Activated CD4-positive, alpha-beta memory T cell treated with anti-CD3 and anti-CD28 coated beads for 36 hours (primary cell): ENCODE measurements at places on chromosomes 1 and 21. TPM values are rescaled to one million over a fixed set of nuclear protein-coding genes. Genes with fewer than 3 reads are reported as not detected.

ANGPTL3 gene
- total RNA-seq = not detected

DNA sequence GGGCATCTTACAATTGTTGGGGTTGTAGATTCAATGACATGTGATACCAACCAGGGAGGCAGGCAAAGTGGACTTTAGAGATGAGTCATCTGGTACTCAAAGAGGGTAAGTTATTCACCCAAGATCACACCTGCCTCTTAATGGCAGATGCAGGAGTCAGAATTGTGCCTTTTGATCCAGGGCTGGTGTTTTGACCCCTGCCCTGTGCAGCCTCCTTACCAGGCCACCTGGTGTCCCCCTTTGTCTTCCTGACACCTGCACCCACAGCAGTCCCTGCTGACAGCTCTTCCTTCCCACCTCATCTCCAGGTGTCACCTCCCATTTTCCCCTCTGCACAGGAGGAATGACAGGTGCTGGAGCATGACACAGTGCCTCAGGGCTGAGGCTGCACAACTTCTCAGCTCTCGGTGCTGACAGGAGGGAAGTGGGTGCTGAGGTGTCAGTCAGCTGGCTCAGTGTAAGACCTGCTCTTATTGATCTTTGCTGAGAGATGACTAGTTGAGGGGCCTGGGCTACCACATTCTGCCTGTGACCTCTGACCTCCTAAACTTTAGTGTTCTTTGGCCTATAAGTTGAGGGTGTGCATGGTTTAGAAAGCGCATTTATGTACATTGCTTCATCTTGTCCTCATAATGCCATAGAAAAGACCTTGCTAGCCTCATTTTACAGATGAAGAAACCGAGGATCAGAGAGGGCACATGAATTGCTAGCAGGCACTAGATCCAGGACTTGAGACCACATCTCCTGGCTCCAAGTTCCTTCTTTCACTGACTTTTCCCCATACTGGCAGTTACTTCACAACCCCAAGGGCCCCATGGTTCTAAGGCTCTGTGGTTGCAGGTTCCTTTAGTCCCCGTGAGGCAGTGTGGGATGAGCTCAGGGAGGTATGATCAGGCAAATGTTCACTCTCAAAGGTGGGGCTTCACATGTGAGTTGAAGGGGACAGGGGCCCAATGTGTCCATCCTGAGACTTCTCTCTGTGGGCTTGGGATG is 31.3 kb downstream of the CACNA1E start:
- H3K27me3 ChIP-seq = peaks cover 9% of the 10 kb centered on the region
- H3K4me3 ChIP-seq = no peak overlapping the region
- H3K36me3 ChIP-seq = no peaks in the 10 kb centered on the region
- no peak overlapping the region for H3K27ac ChIP-seq
- no peak for DNase-seq

DNA sequence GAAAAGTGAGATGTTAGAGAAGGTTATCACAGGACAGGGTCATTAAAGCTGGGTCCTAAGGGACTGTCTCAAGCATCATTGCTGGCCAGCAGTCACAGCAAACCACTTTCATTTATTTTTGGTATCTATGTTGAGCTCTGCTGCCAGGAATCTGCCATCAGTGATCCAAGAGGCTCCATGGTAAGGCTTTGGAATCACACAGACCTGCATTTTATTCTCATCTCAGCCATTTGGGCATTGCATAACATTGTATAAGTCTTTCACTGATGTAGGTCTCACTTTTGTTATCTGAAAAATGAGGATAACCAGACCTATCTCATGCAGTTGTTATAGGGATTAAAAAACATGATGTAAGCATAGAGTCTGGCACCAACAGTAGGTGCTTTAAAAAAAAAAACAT is 77.5 kb downstream of the OMA1 start:
- H3K27me3 ChIP-seq = no peaks in the 10 kb centered on the region
- no peak overlapping the region for H3K27ac ChIP-seq
- no peaks in the 10 kb centered on the region for H3K4me1 ChIP-seq
- H3K4me3 ChIP-seq = no peak overlapping the region
- no peak for DNase-seq

- no peak overlapping the region for H3K4me3 ChIP-seq
- H3K4me1 ChIP-seq = peaks cover 5% of the 10 kb centered on the region
- DNase-seq = no peak
Observed at GRCh38 chr21:15508554-15508953, 221.2 kb upstream of the USP25 start.

ATP6V1G3 gene
- total RNA-seq = not detected

DNA sequence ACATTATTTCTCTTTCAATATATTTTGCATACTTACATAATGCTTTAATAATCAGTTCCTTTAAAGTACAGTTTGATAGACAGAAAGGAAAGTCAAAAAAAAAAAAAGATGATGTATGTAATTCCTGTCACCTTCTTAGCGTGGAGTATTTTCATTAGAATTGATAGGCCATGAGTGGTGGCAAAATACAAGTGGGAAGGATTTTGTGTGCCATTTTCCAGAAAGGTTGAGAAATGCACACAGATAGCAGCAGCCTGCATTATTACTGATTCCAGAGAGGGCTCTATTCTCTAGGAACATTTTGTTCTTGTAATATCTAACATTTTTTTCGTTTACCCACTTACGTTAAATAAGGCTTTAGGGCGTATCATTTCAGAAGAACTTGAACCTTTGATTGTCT is 475.6 kb downstream of the DSCAM start:
- H3K4me1 ChIP-seq = no peaks in the 10 kb centered on the region
- no peak overlapping the region for H3K27ac ChIP-seq
- no peak for DNase-seq
- H3K36me3 ChIP-seq = no peaks in the 10 kb centered on the region

- H3K4me3 ChIP-seq = no peak overlapping the region
- no peaks in the 10 kb centered on the region for H3K27me3 ChIP-seq
- no peaks in the 10 kb centered on the region for H3K36me3 ChIP-seq
- DNase-seq = no peak
Observed at GRCh38 chr21:14875704-14876523, 188.9 kb downstream of the NRIP1 start.

GUCA2A gene
- total RNA-seq = not detected

RXRG gene
- total RNA-seq = not detected

PKP1 gene
- total RNA-seq = not detected

GRCh38 chr1:30822966-30823581 is 65.5 kb upstream of the LAPTM5 start:
- no peak for DNase-seq
- no peak overlapping the region for H3K4me3 ChIP-seq
- H3K27me3 ChIP-seq = peaks cover 52% of the 10 kb centered on the region
- no peak overlapping the region for H3K27ac ChIP-seq

SZRD1 gene
- 191 TPM for total RNA-seq

MUTYH gene
- 51.8 TPM for total RNA-seq

DNA sequence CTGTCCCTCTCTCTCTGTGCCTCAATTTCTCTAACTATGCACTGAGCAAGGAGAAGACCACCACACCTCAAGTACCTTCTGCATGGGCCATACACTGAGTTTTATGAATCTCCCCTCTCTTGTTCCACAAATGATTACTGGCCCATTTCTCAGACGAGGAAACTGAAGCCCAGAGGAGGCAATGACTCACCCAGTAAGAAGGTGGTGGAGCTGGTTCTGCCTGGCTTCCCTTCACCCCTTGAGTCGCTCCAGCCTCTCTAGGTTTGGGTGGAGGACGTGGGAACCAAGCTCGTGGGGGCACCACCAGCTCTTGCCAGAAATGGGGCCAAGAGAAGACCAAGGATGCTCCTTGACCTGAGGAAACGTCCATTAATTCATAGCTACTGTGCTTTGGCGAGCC is 21.3 kb upstream of the RUNX3 start:
- no peak overlapping the region for H3K27ac ChIP-seq
- peaks cover 44% of the 10 kb centered on the region for H3K36me3 ChIP-seq
- no peaks in the 10 kb centered on the region for H3K27me3 ChIP-seq

DNA sequence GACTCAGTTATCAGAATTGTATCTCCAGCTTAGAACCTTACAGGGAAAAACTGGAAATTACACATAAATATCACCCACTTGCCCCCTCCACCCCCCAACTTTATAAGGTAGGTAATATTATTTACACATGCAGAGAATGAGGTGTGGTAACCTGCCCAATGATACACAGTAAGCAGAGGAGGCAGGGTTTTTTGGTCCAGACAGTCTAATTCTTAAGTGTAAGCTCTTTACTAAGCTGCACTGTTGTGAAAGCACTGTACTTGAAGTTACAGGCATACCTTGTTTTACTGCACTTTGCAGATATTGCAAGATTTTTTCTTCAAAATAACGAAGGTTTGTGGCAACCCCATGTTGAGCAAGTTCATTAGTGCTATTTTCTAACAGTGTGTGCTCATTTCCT is 24.8 kb upstream of the MYOCOS start:
- peaks cover 15% of the 10 kb centered on the region for H3K36me3 ChIP-seq
- H3K27me3 ChIP-seq = no peaks in the 10 kb centered on the region
- no peak for DNase-seq
- H3K27ac ChIP-seq = no peak overlapping the region

DNA sequence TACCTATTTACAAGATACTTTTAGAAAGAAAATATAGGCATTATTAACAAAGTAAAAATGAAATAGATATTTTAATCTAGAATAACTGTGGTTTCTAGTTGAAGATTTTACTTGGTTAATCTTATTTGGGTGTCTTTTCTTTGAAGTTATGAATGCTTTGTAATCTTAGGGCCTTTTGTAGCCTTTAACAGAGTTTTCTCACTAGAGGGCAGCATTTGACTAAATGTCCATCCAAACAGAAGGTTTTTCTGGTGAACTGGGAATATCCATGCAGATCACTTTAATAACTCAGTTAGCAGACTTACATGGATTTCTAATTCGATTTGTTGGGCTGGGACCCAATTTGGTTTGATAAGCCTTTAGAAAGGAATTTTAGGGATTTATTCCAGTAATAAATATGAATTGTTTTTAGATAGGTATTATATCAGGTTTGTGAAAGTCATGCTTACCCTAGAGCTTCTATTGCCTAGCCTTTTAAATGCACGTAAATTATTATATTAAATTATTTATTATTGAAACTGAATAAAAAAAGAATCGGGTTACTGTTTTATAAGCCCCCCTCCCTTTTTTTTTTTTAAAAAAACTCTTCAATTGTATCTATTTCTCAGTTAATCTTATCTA is 119.7 kb downstream of the ZNF326 start:
- H3K27me3 ChIP-seq = peaks cover 18% of the 10 kb centered on the region
- no peak overlapping the region for H3K4me3 ChIP-seq
- H3K4me1 ChIP-seq = no peaks in the 10 kb centered on the region
- H3K36me3 ChIP-seq = no peaks in the 10 kb centered on the region

- DNase-seq = no peak
- H3K36me3 ChIP-seq = peaks cover 79% of the 10 kb centered on the region
- peaks cover 2% of the 10 kb centered on the region for H3K4me1 ChIP-seq
- H3K4me3 ChIP-seq = no peak overlapping the region
Observed at GRCh38 chr1:169517558-169518186, 31.9 kb upstream of the SLC19A2 start.

GRCh38 chr1:229149435-229149834 is 121.5 kb upstream of the RAB4A start:
- DNase-seq = no peak
- no peaks in the 10 kb centered on the region for H3K36me3 ChIP-seq
- no peak overlapping the region for H3K4me3 ChIP-seq
- no peaks in the 10 kb centered on the region for H3K27me3 ChIP-seq

CELA2B gene
- total RNA-seq = not detected

AIM2 gene
- total RNA-seq = 224 TPM

DNA sequence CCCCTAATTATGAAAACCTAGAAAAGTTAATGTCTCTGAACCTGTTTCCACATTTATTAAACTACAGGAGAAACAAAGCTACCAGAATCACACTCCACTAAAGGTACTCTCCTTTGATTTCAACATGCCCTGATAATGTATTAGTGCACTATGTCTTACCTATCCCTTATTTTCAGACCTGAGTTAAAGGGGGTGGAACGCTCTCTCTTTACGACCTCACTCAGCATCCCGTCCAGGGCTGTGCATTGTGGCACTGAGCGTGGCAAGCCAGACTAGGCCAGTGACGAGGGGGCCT is 678 bp downstream of the LSM10 start:
- H3K4me1 ChIP-seq = peaks cover 28% of the 10 kb centered on the region
- no peaks in the 10 kb centered on the region for H3K27me3 ChIP-seq
- peak overlapping the region; percentile 84 for H3K27ac ChIP-seq
- H3K4me3 ChIP-seq = peak overlapping the region; percentile 98
- H3K36me3 ChIP-seq = peaks cover 14% of the 10 kb centered on the region
- DNase-seq = no peak

- no peaks in the 10 kb centered on the region for H3K36me3 ChIP-seq
- H3K4me1 ChIP-seq = peaks cover 4% of the 10 kb centered on the region
- H3K27me3 ChIP-seq = peaks cover 6% of the 10 kb centered on the region
- DNase-seq = no peak
Observed at GRCh38 chr1:1359664-1360468, 1.5 kb upstream of the MXRA8 start.

DNA sequence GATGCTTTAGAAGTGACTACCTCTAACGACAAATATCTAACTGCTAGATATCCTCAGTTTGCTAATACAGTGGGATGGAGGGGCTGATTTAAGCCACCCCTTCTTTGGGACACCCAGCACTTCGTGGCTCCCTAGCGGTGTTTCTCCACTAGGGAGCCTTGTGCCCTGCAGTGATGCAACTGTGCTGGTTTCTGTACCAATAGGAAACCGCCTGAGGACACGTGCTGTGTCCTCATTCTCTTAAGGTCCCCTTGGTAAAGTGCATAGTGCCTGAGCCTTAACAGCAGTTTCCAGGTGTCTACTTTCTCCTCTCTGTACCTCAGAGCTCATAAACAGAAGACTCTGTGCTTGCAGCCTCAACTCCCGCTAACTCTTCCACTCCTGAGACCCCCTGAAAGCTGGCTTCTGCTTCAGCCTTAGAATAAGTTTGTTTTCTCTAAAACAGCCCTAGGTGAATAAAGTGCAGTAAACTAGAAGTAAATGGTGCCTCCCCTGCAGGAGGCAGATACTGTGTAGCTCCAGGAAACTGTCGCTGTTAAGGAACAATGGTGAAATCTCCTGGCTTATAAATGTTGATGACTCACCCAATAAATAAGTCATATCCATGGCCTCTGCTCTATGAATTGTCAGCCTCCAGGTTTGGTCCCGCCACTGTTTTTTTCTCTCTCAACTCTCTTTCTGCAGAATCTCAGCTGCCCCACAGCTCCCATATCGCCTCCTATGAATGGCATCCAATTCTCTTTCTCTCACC is 130.4 kb downstream of the AK5 start:
- H3K27ac ChIP-seq = no peak overlapping the region
- DNase-seq = no peak
- H3K4me1 ChIP-seq = peaks cover 17% of the 10 kb centered on the region
- H3K4me3 ChIP-seq = no peak overlapping the region

DNA sequence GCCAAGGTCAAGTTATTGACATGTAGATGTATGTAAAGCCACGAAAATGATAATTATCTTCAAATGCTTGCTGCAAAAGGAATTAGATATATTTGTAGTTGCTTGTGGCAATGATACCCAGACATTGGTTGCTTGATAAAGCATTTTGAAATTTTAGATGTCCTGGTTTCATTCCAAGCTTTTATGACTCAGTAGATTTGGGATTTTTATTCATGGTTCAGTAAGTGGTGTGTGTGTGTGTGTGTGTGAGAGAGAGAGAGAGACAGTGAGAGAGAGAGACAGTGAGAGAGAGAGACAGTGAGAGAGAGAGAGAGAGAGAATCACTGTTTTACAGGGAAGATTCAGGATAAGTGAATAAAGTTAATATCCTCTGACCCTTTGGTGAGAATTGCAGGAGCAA is 498.2 kb upstream of the C1orf87 start:
- no peaks in the 10 kb centered on the region for H3K27me3 ChIP-seq
- H3K27ac ChIP-seq = no peak overlapping the region
- no peaks in the 10 kb centered on the region for H3K4me1 ChIP-seq
- no peak for DNase-seq
- no peaks in the 10 kb centered on the region for H3K36me3 ChIP-seq
